ENCODE measurements at places on chromosomes 13 and 19.

DNA sequence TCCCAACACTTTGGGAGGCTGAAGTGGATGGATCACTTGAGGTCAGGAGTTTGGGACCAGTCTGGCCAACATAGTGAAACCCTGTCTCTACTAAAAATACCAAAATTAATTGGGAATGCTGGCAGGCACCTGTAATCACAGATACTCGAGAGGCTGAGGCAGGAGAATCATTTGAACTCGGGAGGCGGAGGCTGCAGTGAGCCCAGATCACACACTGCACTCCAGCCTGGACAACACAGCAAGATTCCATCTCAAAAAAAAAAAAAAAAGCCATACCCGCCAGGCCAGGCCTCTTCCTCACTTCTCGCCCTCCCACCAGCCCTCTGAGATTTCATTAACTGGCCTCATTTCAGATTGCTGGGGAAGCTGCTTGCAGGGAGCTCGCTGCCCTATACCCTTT lies 7.7 kb upstream of the RELB start:
- DNase-seq: no peak

DNA sequence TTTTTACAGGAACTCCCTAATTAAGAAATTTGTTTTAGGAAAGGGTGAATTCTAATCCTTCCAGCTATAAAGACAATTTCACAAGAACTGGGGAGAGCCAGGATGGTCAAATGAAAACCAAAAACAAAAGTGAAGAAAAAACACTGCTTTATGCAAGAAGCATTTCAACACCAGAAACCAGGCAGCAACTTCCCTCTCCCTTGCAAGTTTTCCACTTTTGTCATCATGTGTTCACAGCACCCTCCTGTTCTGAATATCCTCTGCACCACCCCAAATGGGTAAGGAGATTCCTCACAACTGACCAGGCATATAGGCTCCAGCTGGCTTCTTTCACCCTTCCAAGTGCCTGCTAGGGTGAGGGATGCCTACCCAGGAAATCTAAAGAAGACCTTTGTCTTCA lies 328.1 kb downstream of the TBC1D4 start:
- DNase-seq: no peak

GRCh38 chr19:7500811-7501450 lies 12.1 kb upstream of the PEX11G start:
- DNase-seq: peak; percentile 74

DNA sequence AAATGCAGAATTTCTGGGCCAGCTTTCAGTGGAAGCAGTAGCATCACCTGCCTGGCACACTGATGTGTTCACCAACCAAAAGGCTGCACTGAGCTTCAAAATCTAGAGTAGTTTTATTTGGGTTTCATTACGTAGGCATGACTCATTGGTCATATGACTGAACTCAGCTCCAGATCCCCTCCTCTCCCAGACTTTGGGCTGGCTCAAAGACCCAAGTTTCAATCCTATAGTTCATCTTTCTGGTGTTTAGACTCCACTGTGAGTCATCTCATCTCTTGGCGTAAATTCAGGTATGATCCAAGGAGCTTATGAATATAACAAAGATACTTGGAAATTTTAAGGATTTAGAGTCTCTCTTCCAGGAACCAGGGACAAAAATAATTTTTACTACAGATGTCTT lies 17.7 kb downstream of the ZMYM5 start:
- DNase-seq: no peak

DNA sequence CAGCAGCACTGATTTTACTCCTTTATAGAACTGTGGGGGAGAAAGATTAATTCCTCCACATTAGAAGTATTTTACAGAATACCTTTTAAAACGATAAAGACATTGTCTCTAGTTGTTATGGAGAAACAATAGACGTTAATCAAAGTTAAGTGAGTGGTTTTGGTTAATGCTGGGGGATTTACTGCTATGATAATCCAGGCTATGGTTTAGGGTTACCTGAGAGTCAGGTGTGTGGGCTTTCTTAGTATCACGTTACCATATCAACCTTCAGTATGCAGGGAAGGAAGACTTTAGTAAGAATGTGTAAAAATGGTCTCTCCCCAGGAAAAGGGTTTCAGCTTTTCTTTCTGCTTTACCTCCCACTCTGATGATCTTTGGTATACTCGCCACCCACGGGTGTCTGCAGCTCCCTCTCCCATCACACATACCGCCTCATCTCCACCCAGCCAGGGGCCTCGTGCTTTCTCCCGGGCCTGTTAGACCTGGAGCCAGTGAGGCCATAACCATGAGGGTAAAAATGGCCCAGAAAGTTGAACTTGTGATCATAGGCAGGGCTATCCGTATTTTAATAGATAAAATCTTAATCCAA lies 45.6 kb upstream of the WDFY2 start:
- no peak for DNase-seq

DNA sequence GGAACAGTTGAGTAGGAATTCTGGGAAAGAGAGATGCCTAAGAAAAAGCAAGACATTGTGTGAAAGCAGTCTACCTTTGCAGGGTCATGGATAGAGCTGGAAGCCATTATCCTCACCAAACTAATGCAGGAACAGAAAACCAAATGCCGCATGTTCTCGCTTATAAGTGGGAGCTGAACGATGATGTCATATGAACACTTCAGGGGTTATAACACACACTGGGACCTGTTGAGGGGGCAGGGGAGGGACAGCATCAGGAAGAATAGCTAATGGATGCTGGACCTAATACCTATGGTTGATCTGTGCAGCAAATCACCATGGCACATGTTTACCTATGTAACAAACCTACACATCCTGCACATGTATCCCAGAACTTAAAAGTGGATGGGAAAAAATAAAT lies 69.9 kb downstream of the TSC22D1 start:
- no peak for DNase-seq

DNA sequence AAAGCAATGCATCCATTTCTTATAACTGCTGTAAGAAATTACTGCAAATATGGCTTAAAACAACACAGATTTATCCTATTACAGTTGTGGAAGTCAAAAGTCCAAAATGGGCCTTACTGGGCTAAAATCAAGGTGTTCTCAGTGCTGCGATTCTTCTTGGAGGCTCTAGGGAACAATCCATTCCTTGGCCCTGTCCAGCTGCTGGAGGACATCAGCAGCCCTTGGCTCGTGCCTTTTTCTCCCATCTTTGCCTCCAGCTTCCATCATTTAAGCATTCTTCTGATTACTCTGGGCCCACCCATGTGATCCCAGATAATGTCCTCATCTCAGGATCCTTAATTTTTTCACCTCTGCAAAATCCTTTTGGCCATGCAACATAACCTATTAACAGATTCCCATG lies 607.1 kb downstream of the DCT start:
- DNase-seq: no peak

GRCh38 chr13:78364711-78365110 lies 238.6 kb downstream of the POU4F1 start:
- DNase-seq: no peak

DNA sequence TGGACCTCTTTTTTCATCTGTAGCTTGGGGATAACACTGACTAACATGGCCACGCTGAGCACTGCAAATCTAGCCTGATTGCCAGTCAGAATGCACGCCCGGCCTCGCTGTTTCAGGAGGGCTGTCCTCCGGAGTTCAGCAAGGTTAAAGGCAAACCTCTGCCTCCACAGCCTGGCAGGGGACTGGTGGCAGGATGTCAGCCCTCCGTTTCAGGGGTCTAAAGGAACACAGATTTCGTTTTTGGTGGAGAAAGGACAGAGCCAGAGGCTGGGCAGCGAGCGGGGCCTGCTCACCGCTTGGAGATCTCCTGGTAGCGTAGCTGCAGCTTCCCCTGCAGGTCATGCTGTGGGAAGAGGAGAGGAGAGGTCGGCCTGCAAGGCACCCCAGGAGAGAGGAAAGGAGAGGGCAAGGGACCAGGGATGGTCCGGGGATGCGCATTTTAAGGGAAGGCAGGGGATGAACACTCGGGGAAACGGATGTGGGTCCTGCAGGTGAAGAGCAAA lies 560 bp downstream of the NDUFA7 start:
- no peak for DNase-seq

DNA sequence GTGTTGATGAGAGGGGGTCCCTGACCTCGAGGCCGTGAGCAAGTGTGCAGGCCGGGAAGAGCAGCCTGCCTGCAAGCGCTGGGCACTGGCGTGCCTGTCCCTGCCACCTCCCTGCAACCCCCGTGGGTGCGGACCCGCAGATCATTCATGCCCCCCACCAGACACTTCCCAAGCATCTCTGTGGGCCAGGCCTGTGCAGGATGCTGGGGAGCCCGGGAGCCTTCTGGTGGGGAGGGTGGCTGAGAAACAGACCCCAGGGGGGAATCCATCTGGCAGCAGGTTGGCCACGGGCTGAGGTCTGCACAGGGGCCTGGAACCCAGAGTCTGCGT lies 18.4 kb upstream of the CACTIN start:
- no peak for DNase-seq

DNA sequence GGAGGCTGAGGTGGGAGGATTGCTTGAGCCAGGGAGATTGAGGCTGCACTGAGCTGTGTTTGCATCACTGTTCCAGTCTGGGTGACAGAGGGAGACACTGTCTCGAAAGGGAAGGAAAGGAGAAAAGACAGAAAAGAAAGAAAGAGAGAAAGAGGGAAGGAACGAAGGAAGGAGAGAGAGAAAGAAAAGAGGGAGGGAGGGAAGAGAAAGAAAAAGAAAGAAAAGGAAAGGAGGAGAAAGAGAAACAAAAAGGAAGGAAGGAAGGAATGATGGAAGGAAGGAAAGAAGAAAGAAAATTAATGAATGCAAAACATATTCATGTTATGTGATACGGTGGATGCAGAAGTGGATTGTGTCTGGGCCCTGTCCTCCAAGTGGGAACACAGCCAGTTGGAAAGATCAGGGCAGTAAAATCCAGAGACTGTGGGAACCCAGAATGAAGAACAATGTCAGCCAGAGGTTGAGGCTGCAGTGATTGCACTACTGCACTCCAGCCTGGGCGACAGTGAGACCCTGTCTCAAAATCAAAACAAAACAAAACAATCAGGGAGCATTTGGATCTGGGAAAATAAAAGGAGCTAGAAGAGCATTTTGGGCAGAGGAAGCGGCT lies 6.2 kb downstream of the PHLDB3 start:
- no peak for DNase-seq

DNA sequence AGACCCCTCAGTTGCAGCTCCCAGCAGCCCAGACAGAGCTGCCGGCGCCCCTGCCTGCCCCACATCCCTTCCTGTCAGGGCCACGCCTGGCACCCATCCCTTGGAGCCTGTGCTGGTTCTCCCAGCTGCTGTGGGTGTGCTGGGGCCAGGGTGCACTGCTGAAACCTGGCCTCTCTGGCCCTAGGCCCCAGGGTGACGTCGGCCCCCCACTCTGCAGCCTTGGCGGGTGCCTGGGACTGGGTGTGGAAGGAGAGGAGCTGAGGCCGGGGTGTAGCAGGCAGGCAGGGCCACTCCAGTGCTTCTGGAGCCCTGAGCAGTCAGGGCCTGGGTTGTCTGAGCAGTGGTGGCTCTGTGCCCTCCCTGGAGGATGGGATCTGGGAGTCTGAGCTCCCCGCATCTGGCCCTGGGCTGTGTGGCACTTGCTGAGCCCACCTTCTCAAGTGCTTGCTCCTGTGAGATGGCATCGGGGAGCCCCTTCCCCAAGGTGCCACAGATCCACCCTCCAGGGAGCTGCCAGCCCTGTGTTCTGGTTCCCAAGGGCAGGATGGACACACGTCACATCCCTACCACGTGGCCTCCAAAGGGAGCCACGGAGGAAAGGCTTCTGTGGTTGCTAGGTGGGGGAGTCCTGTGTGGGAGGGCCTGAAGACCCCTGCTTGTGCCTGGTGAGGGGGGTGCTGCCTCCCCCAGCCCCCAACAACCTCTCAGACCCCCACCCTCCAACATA lies 5.2 kb downstream of the PLEKHJ1 start:
- no peak for DNase-seq

- DNase-seq: no peak
Observed at GRCh38 chr13:30731361-30732045, 3.8 kb upstream of the ALOX5AP start.

GRCh38 chr13:98619556-98619955 lies 42.6 kb upstream of the STK24 start:
- no peak for DNase-seq

DNA sequence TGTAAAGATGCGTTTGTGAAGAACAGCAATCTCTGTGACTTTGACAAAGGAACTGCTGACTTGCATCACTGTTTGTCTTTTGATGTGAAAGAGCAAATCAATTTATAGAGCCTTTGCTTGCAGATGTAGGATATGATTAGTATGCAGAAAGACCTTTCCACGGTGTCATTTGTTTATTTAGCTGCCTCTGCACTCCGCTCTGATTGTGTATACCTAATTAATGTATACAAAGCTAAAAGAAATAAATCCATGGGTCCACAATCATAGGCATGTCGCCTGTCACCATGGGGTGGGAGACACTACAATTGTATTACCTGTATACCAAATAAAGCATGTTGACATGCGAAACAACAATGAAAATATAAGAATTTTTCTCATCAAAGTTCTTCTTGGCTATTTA lies 410.7 kb downstream of the MZT1 start:
- no peak for DNase-seq

DNA sequence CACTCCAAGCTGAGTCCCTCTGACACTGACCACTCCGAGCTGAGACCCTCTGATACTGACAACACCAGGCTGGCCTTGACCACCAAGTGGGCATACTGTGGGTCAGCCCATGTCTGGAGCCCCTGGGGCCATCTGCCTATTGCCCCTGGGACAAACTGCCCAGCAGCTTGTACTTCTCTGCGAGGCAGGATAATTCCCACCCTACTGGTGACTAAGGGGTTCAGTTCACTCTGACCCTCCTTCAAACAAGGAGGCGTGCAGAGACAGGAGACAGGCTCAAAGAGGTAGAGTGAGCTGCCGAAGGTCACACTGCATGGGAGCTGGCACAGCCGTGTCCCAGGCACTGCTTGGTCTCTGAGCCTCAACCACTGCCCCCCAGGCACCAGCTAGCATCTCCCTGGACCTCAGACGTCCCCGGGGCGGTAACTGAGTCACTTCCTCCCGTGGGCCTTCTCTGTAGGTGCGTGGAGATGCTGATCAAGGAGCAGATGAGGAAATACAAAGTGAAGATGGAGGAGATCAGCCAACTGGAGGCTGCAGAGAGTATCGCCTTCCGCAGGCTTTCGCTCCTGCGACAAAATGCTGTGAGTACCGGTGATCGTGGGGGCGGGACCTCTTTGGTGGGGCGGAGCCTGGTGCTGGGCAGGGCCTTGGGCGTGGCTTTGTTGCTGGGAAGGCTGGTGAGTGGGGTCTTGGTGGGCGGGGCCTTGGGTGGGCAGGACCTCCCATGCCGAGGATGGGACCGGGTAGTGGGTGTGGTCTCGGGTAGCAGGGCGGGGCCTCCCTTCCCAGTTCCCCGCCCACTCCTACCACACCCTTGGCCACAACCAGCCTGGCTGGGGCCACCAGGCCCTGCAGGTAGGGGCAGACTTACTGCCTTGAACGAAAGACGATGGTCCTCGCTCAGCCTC lies 5.8 kb upstream of the USE1 start:
- DNase-seq: peak; percentile 77

GRCh38 chr13:91652404-91653301 lies 254.2 kb downstream of the GPC5 start:
- no peak for DNase-seq

DNA sequence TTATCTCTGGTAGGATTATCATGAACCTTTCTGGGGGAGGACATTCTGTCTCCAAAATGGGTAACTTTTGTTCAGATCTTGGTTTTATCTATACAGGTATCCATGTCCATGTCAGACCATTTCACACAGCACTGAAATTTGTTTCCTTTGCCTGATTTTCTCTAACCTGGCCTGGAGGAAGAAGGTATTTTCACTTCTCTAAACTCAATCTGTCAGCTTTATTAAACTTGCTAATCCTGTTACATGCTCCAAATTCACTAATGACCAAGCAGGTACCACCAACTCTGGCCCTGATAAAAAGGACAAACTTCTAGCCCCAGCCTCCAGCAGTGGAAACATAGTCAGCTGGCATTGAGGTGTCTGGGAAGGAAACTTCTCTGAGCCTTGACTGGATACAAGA lies 234.4 kb downstream of the DNAJC15 start:
- DNase-seq: no peak

Measured in GM13977 (cell line).